B cell (primary cell): ENCODE measurements at places on chromosomes 4 and X. TPM values are rescaled to one million over a fixed set of nuclear protein-coding genes. Genes with fewer than 3 reads are reported as not detected.
A peak's percentile ranks its signal among the peaks of the same experiment; 100 is the strongest.

GRCh38 chr4:27005501-27005900, 144.9 kb downstream of the STIM2 start:
- no peak for DNase-seq

- peak; percentile 29 for DNase-seq
Observed at GRCh38 chrX:55794405-55794804, 76.9 kb downstream of the RRAGB start.

GRCh38 chrX:78024349-78025059, 55.1 kb upstream of the PGAM4 start:
- DNase-seq: peak; percentile 59

- DNase-seq: no peak
Observed at GRCh38 chr4:107719207-107719921, 670 bp downstream of the PAPSS1 start.

The SMIM10 gene
- polyA plus RNA-seq: 0.36 and 0.52 TPM in 2 replicates

DNA sequence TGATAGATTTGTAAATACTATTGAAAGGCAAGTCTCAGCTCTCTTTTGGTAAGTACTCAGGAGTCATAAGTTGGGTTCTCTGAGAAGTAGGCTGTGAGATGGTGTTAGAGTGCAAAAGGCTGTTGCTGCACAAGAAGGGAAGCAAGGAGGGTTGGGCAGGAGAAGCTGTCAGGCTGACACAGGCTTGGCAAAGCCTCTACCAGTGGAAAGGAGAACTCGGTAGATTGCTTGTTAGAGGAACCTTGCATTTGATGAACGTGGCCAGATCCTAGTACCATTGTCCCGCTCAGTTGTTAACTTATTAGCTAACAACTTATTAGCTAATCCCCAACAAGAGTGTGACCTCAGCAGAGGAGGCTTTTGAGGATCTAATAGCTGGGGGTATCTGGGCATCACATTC, 449.3 kb upstream of the BOD1L1 start:
- DNase-seq: no peak

GRCh38 chrX:49192722-49193328, 6.7 kb upstream of the PRICKLE3 start:
- peak; percentile 38 for DNase-seq

- no peak for DNase-seq
Observed at GRCh38 chrX:49226946-49227345, 6.2 kb downstream of the CACNA1F start.

GRCh38 chr4:183532821-183533220, 28.0 kb downstream of the ING2 start:
- no peak for DNase-seq

DNA sequence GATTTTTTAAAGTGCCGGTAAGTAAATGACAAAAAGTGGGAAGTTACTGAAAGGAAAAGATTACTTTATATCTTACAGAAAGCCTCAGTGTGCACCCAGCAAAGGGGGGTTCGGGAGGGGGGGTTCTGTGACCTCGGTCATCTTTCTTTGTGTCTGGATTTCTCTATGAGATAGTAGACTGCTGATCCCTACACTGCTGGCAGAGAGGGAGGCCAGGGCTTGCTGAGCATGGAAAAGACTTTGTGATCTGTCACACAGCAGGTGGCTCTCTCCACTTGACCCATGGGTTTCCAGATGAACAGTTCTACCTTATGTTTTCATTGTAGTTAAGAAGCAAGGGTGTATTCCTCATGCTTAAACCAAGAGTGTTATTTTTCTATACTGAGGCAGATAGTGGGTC, 475.6 kb downstream of the PCDH10 start:
- DNase-seq: no peak

The POLN gene
- 0.73 and 1.7 TPM in 2 replicates for polyA plus RNA-seq

GRCh38 chr4:21815651-21816377, 132.8 kb downstream of the KCNIP4 start:
- DNase-seq: no peak

DNA sequence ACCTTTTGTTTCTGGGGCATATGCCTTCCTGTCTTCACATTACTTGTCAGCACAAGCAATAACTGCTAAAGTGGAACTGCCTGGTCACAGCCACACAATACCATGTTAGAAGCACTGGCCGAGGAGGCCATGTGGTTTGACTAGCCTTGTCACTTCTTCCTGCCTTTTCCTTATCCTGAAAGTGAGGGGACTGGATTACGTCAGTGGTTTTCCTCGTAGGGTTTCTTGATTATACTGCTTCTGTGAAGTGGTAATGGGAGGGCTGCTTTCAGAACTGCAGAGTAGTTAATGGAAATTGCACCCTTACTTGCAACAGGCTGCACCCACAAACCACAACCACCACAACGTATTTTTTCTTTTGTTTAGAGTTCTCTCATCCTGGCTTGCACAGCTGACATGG, 26.6 kb downstream of the ZRSR2 start:
- DNase-seq: no peak

- DNase-seq: no peak
Observed at GRCh38 chrX:63702556-63702955, 82.5 kb downstream of the ARHGEF9 start.

GRCh38 chr4:121998024-121998423, 46.2 kb upstream of the TRPC3 start:
- no peak for DNase-seq

The CYLC1 gene
- polyA plus RNA-seq: not detected in 2 replicates

GRCh38 chr4:20778896-20779295, 78.6 kb downstream of the PACRGL start:
- DNase-seq: no peak

The TRIM75 gene
- polyA plus RNA-seq: not detected in 2 replicates

GRCh38 chr4:107630185-107630705, 89.8 kb downstream of the PAPSS1 start:
- DNase-seq: no peak

GRCh38 chrX:151515237-151515636, 48.2 kb upstream of the PASD1 start:
- no peak for DNase-seq

GRCh38 chrX:124771292-124771691, 424.9 kb downstream of the SH2D1A start:
- DNase-seq: no peak

- DNase-seq: peak; percentile 44
Observed at GRCh38 chrX:20527558-20528011, 260.9 kb upstream of the RPS6KA3 start.

The SNCA gene
- 0.48 and 0.71 TPM in 2 replicates for polyA plus RNA-seq

DNA sequence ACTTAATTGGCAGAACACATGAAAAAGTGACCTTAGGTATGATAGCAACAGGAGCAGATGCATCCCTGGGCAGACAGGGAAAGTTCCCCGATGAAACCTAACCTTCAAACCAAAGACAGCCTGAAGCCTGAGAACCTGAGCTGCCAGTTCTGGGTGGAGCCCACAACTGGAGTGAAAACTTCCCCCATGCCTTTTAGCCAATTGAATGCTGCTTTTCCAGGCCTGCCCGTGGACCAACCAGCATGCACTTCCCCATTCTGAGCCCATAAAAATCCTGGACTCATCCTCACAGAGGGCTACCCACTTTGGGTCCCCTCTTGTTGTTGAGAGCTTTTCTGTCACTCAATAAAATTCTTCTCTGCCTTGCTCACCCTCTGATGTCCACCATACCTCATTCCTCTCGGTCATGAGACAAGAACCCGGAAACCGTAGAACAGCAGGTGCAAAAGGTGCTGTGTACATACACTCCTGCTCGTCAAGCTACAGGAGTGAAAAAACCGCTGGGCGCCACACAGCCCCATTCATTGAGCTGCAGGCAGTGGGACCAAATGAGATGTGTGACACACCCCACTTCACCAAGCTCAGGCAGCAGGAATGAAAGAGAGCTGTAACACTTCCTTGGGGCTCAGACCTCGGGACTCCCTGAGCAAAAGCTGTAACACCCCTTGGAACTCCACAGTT, 13.9 kb upstream of the SLC7A11 start:
- no peak for DNase-seq

DNA sequence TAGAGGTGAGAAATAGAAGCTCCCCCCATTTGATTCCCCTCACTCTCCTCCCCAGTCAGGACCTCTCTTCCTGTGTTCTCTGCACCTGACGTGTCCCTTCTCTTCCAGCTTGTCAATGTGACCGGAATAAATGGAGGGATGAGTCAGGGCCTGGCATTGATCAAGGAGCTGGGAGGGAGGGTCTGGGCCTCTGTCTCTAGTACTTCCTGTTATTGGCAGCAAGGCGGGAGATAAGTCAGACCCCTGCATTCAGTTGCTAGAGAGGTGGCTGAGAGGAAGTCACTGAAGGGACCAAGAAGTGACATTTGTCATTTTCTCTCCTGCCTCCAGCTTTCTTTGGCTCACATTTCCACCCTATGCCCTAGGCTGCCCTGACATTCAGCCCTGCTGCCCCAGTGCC, 35.1 kb upstream of the ZNF41 start:
- no peak for DNase-seq

- no peak for DNase-seq
Observed at GRCh38 chr4:119237642-119238041, 25.1 kb downstream of the USP53 start.

DNA sequence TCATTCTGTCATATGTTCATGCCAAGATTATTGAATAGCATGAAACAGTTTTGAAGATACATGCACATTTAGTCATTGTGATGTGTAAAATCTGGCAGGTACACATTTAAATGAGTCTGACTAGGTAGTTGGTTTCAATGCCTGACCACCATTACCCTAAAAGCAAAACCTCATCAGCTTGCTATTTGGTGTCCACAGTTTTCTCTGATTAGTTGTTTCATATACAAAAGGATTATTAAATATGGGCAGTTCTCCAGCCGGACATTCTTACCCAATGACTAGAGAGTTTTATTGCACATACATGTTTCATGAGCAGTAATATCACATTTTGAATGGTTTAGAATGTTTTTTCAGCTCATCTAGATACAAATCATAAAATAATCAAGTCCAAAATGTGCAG, 23.7 kb downstream of the DCHS2 start:
- DNase-seq: no peak

The ZNF718 gene
- polyA plus RNA-seq: 5.3 and 6.7 TPM in 2 replicates

DNA sequence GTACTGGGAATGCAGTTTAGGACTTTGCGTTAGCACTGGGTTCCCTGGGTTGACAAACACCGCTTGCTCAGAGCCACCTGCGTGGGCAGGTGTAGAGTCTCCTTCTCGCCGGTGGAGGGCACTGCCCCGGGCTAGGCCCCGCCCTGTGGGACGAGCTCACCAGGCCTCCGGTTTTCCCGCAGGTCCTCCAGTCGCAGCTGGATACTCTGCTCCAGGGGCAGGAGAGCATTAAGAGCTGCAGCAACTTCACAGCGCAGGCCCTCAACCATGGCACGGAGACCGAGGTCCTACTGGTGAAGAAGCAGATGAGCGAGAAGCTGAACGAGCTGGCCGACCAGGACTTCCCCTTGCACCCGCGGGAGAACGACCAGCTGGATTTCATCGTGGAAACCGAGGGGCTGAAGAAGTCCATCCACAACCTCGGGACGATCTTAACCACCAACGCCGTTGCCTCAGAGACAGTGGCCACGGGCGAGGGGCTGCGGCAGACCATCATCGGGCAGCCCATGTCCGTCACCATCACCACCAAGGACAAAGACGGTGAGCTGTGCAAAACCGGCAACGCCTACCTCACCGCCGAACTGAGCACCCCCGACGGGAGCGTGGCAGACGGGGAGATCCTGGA, 49.2 kb upstream of the MND1 start:
- DNase-seq: no peak

The GABRB1 gene
- not detected in 2 replicates for polyA plus RNA-seq

- DNase-seq: peak; percentile 24
Observed at GRCh38 chr4:128565565-128566186, 243.8 kb upstream of the JADE1 start.

The MXD4 gene
- polyA plus RNA-seq: 62.4 and 75.3 TPM in 2 replicates

- peak; percentile 5 for DNase-seq
Observed at GRCh38 chr4:127622921-127623796, 9.6 kb upstream of the INTU start.

GRCh38 chr4:101527188-101527587, 179.9 kb upstream of the PPP3CA start:
- DNase-seq: peak; percentile 71

- DNase-seq: no peak
Observed at GRCh38 chrX:65493431-65493830, 41.2 kb downstream of the LAS1L start.

DNA sequence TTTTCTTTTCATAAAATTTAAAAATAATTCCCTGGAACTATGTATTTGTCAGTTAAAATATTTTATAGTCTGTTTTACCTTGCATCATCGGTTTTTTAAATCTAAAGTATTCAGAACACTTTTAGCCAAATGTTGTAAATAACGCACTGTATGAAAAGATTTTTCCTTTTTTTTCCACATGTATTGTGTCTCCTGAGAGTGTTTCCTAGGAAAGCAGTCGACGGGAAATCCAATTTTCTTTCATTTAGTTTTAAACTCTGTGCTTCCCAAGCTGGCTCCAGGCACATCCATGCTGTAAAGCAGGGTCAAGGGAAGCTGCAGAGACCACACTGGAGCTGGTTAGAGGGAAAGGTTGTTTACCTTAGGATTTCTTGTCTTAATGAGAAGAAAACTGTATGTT, 1724.3 kb upstream of the TENM3 start:
- no peak for DNase-seq

DNA sequence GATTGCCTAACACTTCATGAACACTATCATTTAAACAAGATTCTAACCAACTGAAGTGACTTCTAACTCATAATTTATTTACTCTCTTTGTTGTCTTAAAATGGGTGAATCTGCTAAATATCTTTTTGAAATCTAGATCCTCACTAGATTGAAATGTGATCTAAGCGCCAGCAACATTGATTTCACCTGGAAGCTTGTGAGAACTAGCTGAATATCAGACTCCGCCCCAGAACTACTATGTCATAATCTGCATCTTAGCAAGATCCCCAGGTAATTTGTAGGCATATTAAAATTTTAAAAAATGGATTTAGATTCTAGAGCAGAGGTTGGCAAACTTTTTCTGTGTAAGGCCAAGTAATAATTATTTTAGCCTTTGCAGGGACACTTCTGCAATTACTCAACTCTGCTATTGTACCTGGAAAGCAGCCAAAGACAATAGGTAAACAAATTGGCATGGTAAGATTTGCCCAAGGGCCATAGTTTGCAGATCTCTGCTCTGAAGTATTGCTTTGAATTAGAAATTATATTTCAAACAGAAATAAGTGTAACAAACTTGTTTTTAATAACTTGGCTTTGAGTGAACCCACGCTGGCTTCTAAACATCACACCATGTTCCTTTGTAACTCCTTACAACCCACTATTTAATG, 121.5 kb downstream of the REELD1 start:
- no peak for DNase-seq

GRCh38 chr4:105145903-105146275, 787 bp upstream of the TET2 start:
- peak; percentile 64 for DNase-seq

DNA sequence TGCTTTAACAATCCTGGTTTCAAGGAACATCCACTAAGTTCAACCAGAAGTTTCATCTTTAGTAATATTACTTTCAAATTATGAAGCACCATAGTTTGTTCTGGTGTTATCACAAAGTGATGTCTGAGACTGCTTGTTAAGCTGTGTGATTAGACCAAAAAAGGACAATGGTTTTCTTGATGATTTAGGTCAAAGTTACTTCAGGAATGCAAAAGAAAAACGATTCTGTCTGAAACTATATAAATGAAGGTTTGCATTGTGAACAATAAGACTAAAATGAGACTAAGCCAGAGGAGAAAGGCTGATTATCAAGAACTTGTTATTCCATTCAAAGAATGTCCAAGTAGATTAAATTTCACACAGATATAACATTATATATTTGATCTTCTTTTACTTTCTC, 122.4 kb upstream of the ETNPPL start:
- DNase-seq: no peak

The LARP7 gene
- 27.4 and 30.5 TPM in 2 replicates for polyA plus RNA-seq

- no peak for DNase-seq
Observed at GRCh38 chrX:65932173-65933084, 107.5 kb downstream of the VSIG4 start.

The SAGE1 gene
- polyA plus RNA-seq: 0.18 TPM in 1 of 2 replicates, not detected in the other
